Activated CD8-positive, alpha-beta memory T cell treated with anti-CD3 and anti-CD28 coated beads for 1 hour (primary cell): ENCODE measurements at places on chromosomes 16 and 17.

- no peak for DNase-seq
These were observed 374.4 kb downstream of the SNX29 start for GRCh38 chr16:12350945-12351344.

DNA sequence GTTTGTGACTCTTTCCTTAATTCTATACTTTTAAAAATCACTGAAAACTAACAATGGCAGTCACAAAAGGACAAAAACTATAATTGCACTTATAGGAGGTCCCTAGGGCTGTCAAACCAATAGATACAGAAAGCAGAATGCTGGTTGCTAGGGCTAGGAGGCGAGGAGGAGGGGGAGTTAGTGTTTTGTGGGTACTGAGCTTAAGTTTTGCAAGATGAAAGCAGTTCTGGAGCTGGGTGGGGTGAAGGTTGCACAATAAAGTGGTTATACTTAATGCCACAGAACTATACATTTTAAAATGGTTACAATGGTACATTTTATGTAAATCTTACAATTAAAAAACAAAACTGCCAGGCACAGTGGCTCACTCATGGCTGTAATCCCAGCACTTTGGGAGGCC is 27.3 kb downstream of the NUBP1 start:
- no peak for DNase-seq

GRCh38 chr16:58137581-58137980 is 8.4 kb upstream of the CFAP20 start:
- no peak for DNase-seq

DNA sequence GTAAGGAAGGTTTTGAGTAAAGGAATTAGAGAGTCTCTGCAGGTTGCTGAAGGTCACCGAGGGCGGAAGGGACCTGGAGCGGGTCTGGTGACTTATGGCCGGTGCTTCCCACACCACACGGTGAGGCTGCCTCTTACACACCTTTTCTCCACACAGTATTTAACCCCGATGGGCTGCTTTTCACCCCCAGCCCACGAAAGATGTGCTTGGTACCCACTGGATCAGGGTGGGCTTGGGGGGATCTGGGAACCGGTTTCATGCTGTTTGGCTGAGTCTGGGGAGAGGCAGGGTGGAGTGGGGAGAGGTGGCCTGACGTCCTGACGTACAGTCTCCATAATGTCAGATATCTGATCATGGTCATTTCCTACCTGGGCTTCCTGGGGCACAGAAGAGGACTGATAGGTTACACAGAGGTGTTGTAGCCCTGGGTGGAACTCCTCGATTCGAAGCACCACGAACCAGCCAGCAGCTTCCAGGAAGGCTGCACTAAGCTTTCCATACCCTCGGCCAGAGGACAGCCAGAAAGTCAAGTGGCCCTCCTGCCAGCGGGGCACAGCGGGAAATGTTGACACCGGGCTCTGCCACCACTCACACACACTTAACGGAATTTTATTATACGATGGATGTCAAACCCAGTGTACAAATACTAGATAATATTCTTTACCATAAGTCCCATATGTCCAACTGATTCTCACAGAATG is 34.0 kb downstream of the OR1D5 start:
- no peak for DNase-seq

GRCh38 chr16:53061256-53061655 is 6.5 kb downstream of the CHD9 start:
- DNase-seq = no peak

GRCh38 chr17:32546031-32546444 is 59.2 kb downstream of the CDK5R1 start:
- DNase-seq = no peak

- no peak for DNase-seq
These were observed 22.2 kb downstream of the CARD14 start for GRCh38 chr17:80191865-80192661.

DNA sequence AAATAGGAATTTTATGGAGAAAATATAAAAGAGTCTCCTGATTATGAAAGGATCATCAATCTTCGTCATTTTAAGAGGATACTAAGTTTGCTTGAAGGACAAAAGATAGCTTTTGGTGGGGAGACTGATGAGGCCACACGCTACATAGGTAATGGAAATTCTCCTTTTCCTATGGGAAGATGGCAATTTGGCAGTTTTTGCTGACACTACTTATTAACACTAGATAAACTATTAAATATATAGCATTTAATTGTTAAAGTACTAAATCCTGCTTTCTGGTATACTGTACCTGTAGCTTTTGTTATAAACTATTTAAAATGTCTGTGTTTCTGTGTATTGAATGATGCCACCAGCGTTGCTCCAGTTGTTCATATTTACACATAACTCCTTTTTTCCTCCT is 12.6 kb downstream of the ALDH3A2 start:
- DNase-seq = no peak

- no peak for DNase-seq
These were observed 30.0 kb downstream of the WSCD1 start for GRCh38 chr17:6100146-6100545.

DNA sequence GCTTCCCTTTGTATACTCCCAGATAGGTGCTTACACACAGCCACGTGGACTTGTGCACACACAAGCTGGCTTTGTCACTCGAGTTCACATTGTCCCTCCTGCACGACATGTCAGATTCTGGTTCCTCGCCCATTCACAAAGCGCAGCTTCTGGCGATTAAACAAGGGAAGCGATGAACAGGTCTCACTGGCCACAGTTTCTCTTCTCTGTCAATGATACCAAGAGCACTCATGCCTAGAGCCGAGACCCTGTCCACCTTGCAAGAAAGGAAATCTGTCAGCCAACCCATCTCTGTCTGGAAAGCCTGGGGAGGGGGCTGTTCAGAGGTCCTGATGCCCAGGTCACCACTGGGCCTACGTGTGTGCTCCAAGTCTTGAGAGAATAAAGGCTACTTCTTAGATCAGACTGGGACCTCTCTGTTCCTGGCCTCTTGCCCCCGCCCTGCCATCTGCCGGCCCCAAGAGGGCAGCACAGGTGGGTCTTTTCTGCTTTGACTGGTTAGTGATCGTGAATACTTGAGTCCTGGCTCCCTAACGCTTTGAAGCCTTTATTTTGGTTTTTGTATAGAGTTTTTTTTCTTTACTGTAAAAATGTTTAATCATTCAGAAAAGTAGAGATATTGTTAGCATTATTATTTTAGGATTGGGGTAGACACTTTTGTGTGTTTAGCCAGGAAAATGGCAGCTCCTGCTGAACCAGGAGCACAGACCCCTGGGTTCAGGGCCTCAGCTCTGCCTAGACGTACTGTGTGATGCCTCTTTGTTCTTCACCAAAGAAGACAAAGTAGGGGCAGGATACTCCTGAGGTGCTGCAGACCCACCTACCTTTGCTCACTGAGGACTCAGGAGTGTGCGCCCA is 104.7 kb downstream of the MRM1 start:
- no peak for DNase-seq

- no peak for DNase-seq
These were observed 276.1 kb downstream of the SNX29 start for GRCh38 chr16:12252616-12253015.

- peak; percentile 56 for DNase-seq
These were observed at the start of gene ATP1B2 for GRCh38 chr17:7650509-7651096. Gene ATP1B2, plus strand, starts transcription at chr17:7650926. Its CDS starts 593 bp downstream, at chr17:7651519.
